Fibroblast of skin of abdomen (primary cell): ENCODE measurements at places on chromosomes 5 and 9.

GRCh38 chr5:57172466-57173318 lies 1.2 kb upstream of the GPBP1 start:
- no peak for DNase-seq

GRCh38 chr5:147454996-147455677 lies 54.7 kb downstream of the DPYSL3 start:
- DNase-seq: peak; percentile 67

GRCh38 chr9:76729116-76729515 lies 35.1 kb upstream of the PCA3 start:
- DNase-seq: no peak

DNA sequence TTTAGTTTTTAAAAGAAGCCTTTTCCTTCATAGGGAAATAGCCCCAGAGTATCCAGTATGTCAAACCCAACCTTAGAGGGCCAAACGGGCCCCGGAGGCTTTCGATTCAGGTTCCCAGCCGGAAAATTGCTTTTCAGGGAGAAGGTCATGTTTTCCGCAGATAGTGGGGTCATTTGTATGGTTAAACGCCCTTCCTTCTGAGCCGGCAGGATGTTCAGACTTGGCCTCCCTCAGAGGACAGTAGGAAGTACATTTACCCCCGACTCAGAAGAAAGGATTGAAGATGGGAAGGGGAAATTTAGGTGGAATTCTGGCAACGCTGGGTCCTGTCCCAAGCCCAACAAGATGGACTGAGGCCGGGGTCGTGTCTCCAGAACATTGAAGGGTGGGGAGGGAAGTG lies 195.2 kb downstream of the AOPEP start:
- no peak for DNase-seq

- DNase-seq: no peak
These were observed 1.1 kb downstream of the ECM2 start for GRCh38 chr9:92534674-92535073.

GRCh38 chr5:22722491-22722890 lies 130.7 kb downstream of the CDH12 start:
- no peak for DNase-seq
